Right ventricle myocardium superior (tissue), 1 donor: ENCODE measurements at places on chromosomes 13 and 19. TPM values are rescaled to one million over a fixed set of nuclear protein-coding genes. Genes with fewer than 3 reads are reported as not detected.

Gene FGF14
- 2.6 TPM for total RNA-seq

- no peak for DNase-seq
Observed at GRCh38 chr13:21365574-21365973, 93.5 kb downstream of the ZDHHC20 start.

GRCh38 chr19:46975011-46975924 is 44.4 kb upstream of the NPAS1 start:
- DNase-seq: no peak

DNA sequence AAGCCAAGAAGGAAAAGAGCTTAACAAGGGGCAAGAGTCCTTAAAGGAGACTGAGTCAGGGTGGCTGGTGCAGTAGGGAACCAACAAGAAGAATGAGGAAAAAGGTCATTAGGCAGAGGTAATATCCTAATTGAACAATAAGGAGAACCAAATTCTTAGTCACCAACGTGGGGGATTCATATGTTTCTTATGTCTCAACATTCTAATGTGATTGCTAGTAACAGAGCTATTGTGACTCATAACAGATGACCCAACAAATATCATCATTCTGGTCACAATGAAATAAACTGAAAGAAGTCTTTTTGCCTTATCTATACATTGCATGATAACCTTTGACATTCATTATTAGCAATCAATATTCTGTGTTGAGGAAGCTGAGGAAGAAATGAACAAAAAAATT is 101.6 kb downstream of the RAP2A start:
- no peak for DNase-seq

DNA sequence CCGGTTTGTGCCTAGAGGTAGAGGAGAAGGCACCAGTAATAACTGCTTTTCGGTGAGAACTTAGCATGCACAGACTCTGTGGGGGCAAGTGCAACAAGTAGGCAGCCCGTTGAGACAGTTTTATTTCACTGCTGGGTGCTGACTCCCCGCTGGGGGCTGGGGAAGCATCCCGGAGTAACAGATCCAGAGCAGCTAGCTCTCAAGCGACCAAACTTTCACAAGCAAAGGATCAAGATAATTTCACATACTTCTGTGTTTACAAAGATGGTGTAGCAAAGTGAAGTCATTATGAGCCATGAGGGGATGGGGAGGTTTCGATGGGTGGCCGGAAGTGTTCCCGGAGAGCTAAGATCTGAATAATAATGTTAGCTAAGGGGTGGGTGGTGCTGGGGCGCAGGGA is 2.8 kb downstream of the NACC1 start:
- no peak for DNase-seq
